ENCODE measurements at places on chromosomes 3 and 15.

DNA sequence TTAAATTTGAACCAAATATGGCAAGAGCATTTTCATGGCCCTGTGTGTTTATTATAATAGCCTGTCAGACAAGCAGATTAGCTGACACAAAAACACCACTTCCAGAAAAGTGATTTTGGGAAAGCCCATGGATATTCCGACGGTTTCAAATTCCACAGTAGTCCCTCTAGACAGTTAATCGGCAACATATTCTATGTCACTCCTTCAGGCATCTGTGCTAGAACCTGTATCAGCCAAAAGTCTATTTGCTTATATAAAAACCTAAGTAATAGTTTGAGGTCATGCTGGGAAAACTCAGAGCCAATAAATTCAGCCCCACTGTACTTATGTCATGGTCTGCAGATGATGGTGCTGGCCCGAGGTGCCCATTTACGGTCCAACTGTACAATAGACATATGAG is 110.2 kb upstream of the ARHGEF26 start:
- DNase-seq = no peak

- peak; percentile 0 for DNase-seq
Observed at GRCh38 chr3:192055946-192056345, 595.0 kb downstream of the PYDC2 start.

DNA sequence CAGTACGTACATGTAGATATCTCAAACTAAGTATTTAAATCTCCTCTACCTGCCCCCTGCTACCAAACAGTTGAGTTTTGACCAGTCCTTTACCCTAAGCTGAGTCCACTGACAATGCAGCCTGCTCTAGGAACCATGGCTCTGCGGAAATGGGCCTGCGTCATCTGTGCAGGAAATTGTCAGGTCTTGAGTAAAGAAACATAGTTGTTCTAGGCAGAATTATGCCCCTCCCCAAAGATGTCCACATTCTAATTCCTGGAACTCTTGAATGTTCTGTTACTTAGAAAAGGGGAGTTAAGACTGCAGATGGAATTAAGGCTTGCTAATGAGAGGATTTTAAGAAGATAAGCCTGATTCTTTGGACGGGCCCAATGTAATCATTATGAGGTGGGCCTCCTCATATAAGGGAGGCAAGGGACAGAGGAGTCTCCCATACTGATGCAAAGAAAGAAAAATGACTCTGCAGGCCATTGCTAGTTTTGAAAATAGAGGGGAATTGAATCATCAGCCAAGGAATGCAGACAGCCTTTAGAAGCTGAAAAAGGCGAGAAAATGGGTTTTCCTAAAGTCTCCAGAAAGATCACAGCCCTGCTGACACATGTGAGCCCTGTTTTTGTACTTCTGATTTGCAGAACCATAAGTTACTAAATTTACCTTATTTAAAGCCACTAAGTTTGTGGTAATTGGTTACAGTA is 5.5 kb upstream of the VGLL3 start:
- peak; percentile 74 for DNase-seq

DNA sequence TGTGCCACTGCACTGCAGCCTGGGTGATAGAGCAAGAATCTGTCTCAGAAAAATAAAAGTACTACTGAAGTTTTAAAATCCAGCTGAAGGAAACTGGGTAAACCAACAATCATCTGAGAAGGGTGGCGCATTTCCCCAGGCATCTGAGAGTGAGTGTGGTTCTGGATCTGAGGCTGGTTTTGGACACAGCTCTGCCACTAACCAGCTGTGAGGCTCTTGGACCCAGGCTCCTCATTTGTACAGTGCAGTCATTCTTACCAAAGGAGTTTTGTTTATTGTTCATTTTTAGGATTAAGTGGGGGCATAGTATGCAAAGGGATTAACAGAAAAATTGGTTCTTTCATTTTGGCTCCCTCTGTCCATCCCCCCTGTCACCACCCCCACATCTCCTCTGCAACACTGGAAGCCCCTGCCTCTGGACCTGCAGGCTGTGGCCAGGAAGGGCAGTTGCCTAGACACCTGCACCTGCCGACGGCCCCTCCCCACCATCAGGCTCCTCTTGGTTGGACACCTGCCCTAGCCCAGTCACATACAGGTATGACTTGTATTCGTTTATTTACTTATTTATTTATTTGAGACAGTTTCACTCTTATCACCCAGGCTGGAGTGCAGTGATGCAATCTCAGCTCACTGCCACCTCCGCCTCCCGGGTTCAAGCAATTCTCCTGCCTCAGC is 8.8 kb downstream of the NUP210 start:
- DNase-seq = no peak

DNA sequence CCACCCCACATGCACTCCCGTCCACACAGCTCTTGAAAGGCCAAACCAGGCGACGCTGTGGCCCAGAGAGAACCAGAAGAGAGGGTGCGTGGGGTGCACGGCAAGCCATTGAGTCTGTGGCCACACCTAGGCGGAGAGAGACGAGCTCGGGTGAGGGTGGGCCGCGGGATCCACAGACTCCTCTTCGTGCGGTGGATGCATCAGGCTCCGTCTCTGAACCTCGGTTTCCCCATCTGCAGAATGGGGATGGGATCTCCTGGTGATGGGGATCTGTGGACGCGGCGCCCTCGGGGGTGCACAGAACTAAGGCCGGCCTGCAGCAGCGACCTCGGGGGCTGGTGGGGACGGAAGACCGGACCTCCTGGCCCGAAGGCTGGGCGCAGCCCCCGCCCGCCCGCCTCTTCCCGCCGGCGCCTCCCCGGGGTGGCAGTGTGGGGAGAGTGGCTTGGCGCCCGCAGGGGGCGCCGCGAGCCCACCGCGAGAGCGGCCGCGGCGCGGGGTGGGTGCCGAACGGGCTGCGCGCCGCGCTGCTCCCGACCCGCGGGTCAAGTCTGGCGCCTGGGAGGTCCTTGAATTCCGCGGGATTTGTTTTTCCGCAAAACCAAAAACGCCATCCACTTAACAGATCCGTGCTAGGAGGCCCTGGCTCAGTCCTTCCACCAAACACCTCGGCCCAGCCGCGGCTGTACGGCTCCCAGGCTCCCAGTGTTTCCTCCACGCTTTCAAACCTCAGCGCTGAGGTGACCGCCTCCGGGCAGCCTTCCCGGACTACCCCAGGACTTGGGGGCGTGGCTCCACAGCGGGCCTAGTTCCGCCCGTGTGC is 13.2 kb upstream of the ADPGK start:
- DNase-seq = peak; percentile 49

DNA sequence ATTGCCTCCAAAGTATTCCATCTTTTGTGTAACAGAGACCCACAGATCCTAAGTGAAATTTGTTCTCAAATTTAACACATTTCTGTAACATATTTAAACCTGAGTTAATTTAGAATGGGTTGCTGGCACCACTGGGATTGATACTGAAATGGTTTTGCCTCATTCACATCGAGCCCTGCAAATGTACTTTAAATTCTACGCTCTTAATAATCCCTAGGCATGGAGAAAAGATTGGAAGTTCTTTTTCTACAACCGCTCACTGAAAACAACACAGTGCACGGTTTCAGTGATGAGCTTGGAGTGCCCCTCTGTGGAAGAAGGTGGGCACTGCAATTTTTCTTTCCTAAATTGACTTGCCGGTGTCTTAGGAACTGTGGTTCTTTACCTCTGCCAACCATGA is 109.9 kb upstream of the ATP11B start:
- DNase-seq = peak; percentile 70

DNA sequence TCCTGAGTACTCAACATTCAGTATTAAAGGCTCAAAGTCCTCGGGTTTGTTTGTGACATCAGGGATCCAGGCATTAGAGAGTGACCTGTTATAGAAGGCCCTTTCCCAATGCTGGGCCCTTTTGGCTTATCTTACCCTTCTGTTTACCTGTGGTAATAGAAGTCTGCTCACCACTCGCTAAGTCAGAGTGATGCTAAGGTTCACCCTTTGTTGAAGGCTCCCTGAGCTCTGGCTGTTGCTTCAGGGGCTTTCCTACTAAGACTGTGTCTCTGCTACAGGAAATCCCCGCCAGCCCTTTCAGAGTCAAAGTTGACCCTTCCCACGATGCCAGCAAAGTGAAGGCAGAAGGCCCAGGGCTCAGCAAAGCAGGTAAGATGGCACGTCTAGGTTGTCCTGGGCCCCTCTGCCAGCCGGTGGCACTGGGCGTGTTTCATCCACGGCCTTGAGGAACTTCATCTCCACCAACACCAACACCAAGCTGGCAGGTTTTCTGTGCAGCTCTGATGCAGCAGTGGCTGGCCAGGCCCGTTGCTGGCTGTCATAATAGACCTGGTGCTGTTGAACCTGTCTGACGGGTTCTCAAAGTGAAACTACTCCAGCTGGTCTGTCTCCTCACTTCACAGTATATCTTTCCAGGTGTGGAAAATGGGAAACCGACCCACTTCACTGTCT is 99.1 kb downstream of the DNASE1L3 start:
- DNase-seq = no peak

- peak; percentile 88 for DNase-seq
Observed at GRCh38 chr3:191246630-191247029, 47.6 kb downstream of the OSTN start.

DNA sequence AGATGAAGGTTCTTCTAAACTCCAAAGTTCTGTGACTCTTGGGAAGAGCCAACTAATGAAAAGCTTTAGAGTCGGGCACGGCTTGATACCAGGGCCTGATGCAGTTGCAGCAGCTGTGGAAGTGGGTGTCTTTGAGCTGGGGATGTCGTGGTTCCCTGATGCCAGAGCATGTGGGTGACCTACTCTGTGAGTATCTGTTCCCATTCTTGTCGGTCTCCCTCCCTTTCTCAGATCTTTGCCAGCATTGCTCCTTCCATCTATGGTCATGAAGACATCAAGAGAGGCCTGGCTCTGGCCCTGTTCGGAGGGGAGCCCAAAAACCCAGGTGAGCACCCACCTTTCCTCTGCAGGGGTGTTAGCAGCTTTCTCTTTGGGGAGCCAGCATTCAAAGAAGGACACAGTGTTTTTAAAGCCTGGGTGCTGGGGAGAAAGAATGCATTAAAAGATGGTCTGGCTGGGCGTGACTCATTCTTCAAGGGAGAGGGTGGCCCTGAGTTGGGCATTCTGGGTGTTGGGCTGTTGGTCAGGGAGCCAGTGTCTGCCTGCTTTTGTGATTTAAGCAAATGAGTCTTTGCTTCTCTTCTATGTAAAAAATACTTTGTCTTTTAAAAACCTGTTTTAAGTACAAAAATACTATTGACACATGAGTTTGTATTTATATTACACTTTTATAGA is 13.2 kb upstream of the PODXL2 start:
- DNase-seq = peak; percentile 31

- DNase-seq = peak; percentile 85
Observed at GRCh38 chr3:27544372-27544865, 60.2 kb upstream of the SLC4A7 start.

DNA sequence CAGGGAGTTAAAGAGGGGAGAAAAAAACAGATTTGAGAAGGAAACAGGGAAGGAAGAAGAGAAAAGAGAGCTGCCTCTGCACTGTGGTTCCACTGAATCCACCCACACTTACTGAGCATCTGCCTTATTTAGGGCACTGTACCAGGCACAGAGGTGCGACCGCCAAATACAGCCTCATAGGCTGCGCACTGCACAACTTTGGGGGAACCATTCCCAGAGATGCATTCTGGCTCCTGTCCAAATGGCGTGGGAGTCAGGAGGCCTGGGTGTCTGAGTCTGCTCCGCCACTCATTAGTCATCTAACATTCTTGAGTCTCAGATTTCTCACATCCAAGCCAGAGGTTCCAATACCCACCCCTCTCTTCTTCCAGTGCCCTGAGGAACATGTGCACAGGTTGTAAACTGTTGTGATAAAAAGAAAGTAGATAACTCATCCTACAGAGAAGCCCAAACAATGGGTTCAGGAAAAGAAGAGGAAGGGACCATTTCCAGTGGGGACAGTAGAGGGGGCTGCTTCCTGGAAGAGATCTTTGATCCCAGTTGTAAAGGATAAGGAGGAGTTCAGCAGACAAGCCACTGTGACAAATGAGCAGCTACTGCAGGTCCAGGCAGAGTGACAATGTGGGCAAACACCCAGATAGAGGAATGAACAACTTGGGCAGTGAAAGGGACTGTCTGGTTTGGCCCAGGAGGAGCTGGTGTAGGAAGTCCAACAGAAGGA is 254.6 kb downstream of the UACA start:
- DNase-seq = peak; percentile 92

- peak; percentile 50 for DNase-seq
Observed at GRCh38 chr3:102673271-102674115, 238.7 kb downstream of the ZPLD1 start.

- no peak for DNase-seq
Observed at GRCh38 chr15:66866656-66867055, 164.6 kb downstream of the SMAD6 start.

DNA sequence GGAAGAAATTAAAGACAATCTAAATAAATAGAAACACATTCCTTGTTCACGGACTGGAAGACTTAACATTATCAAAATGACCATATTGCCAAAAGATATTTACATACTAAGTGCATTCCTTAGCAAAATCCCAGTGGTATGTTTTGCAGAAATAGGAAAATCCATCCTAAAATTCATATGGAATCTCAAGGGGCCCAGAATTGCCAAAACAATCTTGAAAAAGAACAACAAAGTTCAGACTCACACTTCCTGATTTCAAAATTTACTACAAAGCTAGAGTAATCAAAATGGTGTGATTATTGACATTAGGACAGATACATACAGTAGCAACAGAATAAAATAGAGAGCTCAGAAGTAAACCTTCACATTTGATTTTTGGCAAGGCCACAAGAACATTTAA is 515.5 kb downstream of the OCA2 start:
- no peak for DNase-seq

DNA sequence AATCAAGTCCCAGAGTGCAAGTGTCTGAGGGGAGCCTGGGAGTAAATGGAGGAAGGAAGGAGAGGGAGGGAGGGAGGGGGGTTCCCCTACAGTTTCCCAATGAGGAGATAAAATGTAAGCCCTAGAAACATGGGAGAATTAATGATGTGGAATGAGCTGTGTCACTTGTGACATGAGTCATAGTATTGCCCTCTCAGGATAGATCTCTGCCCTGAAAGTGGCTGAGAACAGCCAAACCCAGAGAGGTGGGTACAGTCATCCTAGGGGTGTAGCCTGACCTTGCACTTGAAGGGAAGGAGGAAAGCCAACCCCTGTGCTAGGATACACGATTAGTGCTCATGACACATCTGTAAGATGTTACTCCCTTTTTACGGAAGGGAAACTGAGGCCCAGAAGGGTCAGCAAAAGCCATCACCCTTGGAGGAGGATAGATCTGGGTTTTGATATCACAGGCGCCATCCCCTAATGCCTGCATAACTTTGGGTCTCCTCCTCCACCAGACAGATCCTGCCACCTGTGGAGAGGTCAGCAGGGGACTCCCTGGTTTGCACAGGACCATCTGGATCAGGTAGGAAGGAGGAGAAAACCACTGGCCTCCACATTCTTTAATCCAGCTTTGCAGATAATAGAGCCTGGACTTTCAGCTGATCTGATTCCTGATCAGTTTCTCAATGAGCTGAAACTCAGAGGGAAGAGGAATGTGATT is 23.1 kb upstream of the USP3 start:
- peak; percentile 65 for DNase-seq

Data from fibroblast of skin of back (primary cell).